MCF 10A (cell line): ENCODE measurements at places on chromosomes 4 and X. TPM values are rescaled to one million over a fixed set of nuclear protein-coding genes. Genes with fewer than 3 reads are reported as not detected.
A peak's percentile ranks its signal among the peaks of the same experiment; 100 is the strongest.

The SLC26A1 gene
- 0.10 and 0.16 TPM in 2 replicates for total RNA-seq

- peak; percentile 21 for DNase-seq
Observed at GRCh38 chr4:158033416-158034120, 139.3 kb downstream of the GASK1B start.

GRCh38 chr4:98932539-98932938 lies 3.6 kb upstream of the EIF4E start:
- DNase-seq = no peak

GRCh38 chrX:78119521-78120227 lies 15.6 kb downstream of the PGK1 start:
- peak; percentile 24 for DNase-seq

The BBS12 gene
- total RNA-seq = 4.7 and 8.3 TPM in 2 replicates
